ENCODE measurements at places on chromosomes 12 and 14.

GRCh38 chr12:101004898-101005297 lies 205.1 kb downstream of the SLC5A8 start:
- no peak for DNase-seq

DNA sequence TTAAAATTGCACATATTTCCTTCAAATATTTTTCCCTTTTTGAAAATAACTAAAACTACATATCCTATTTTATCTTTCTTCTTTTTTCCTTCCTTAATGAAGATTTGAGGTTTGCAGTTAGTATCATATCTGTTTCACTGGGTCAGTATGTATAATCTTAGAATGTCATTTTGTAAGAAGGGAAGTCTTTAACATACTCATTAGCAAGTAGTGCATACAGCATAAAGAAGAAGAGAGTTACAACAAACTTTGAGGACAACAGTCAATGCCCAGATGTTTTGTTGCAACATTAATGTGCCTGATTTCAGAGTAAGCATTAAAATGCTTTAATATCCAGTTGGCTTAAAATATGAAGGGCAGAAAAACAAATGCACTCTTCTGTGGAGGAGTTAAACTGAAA lies 176.9 kb upstream of the FBXO33 start:
- DNase-seq = no peak

- no peak for DNase-seq
Observed at GRCh38 chr12:2140858-2141519, 88.2 kb downstream of the CACNA1C start.

GRCh38 chr12:64780531-64781279 lies 21.5 kb upstream of the GNS start:
- DNase-seq = no peak

DNA sequence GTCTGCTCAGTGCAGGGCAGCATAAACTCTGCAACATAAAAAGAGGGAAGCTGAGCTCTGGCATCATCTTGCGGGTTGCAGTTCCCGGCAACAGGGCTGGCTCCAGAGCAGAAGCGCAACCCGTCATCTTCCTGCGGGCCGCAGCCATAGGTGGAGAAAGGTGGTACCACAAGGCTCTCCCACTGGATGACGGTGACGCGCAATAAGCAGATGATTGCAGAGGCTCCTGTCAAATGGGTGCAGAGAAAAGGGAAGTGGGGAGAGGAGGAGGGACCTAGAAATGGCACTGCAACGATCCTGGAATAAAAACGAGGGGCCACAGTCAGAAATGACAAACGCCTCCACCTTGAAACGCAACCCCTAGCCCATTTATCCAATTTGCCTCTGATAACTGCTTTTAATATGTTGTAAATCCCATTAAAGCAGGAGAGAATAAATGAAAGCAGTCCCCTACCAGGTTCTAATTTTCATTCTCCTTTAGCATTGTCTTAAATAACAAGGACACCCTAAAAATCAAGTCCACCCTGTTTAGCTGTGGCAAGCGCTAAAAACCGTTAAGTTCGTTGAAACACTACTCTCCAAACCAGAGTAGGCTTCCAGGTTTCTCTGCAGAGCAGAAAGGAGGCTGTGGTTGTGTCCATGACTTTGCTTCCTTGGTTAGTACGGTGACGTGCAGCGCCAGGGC lies 30.9 kb upstream of the TUBA1C start:
- DNase-seq = no peak

DNA sequence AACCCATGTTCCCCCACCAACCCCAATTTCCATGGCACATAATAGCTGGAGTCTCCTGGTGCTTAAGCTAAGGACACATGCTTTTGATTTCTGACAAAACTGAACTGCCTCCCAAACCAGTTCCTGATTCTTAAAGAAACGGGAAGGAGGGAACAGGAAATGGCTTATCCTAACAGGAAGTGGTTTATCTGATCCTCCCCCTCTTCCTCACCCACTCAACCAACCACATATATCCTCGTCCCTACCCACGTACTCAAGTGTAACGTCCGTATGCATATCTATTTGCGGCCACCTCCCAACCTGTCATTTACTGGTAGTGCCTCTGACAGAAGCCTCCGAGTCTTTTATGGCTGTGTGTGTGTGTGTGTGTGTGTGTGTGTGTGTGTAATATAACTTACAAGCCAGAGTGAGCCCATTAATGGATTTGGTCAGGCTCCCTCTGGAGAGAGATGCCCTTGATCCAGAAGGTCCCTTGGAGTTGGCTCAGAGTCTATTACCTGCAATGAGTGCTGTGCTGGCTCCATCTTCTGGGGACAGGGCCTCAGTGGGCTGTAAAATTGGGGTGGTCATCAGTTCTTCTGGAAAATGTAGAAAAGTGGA lies 7.7 kb downstream of the DAZAP2 start:
- DNase-seq = no peak

- peak; percentile 57 for DNase-seq
Observed at GRCh38 chr14:34554540-34555250, 15.2 kb upstream of the EAPP start.

GRCh38 chr12:46430340-46430948 lies 57.9 kb upstream of the SLC38A2 start:
- no peak for DNase-seq

GRCh38 chr12:65182012-65182739 lies 12.8 kb downstream of the LEMD3 start:
- no peak for DNase-seq

- DNase-seq = no peak
Observed at GRCh38 chr14:77276295-77276935, 5.4 kb upstream of the NGB start.

DNA sequence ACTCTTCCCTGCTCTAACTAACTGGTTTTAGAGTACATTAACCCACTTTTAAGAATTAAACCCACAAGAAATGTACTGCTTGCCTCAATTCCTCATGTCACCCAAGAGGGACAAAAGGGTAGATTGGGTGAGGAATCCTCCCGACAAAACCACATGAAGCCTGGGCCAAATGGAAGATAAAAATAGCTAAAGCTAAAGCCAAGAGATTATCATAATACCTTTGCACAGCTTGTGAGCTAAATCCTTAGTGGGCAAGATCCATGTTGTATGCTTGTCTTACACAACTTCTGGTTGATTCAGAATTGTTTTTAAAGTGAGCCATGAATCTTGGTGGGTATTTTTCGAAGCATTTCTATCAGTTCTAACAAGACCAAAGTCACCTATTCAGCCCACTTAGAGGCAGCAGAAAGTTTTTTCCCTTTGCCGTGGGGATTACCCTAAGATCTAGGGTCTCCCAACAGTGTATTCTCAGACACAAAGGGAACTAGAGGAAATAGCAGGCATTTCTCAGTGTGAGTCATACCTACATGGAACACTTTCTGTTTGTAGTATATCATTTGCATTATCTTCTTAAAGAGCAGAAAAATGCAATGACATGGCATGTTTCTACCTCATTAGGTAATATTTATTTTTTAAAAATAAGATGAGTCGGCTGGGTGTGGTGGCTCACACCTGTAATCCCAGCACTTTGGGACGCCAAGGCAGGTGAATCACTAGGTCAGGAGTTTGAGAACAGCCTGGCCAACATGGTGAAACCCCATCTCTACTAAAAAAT lies 616.6 kb downstream of the KCNH5 start:
- peak; percentile 20 for DNase-seq

- no peak for DNase-seq
Observed at GRCh38 chr14:54894995-54895394, 7.6 kb downstream of the GCH1 start.

DNA sequence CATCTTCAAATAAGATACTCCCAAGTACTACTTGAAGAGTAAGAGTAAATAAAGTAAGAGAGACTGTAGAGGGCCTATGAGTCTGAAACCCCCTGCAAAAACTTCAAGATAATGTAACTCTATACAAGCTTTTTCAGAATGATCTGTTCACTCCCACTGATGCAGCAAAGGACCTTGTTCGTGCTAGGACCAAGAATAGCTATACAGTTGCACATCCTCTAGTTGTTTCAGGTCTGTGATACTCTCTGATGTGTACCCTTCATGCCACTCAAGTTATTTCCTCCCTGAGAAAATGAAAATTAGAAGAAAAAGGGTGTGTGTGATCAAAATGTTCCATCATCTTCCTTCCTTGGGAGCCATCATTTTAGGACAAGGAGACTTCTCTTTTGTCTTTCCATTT lies 204.4 kb downstream of the ALX1 start:
- DNase-seq = no peak

DNA sequence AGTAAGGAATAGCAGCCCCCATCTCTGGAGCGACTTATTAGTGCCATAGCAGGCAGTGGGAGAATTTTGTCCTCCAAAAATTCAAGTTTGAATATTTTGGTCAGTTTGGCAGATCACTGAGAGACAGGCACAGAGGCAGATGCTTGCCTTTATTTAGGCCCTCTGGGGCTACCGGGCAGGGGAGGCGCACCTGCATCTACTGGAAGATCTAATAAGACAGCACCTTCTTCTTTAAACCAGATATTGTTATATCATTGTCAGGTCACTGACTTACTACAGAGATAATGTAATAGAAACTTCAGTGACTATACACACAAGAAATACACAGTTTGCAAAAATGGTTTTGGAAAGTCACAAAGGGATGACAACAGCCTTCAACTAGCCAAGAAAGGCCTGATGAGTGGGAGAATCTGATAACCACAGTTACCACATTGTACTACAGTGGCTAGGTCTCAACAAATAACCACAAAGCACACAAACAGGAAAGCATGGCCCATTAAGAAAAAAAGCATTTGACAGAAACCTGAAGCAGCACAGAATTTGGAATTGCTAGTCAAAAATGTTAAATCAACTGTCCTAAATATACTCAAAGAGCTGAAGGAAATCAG lies 56.8 kb downstream of the CDK17 start:
- no peak for DNase-seq

- peak; percentile 95 for DNase-seq
Observed at GRCh38 chr12:546920-547845, 87.4 kb downstream of the B4GALNT3 start.

- no peak for DNase-seq
Observed at GRCh38 chr14:54890788-54891187, 11.8 kb downstream of the GCH1 start.

GRCh38 chr12:13581031-13581430 lies 384.5 kb downstream of the EMP1 start:
- no peak for DNase-seq

DNA sequence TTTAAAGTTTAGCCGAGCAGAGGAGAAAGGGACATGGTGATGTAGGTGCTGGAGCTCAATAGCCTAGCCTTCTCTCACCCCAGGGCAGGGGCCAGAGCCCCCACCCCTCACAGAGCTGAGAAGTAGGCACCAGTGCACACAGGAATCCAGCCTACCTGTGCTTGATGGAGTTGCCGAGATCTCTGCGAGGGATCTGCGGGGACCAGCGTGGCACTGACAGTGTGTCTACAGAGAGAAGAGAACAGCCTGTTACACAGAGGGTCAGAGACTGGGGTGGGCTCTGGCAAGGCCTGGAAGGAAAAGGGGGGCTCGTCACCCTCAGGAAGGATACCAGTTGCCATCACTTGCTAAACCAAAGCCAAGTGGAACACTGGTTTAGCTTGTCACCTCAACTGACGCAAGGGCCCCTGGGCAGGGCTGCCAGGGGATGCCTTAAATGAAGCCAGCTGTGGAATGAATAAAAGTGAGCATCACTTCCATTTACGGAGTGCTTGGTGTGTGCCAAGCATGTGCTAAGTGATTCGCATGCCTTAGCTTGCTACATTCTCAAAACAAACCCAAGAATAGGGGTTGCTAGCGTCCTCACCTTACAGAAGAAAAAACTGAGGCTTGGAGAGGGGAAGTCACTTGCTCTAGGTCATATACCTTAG lies 220.8 kb upstream of the NOS1 start:
- DNase-seq = no peak

GRCh38 chr12:105026411-105026810 lies 40.3 kb downstream of the NOPCHAP1 start:
- no peak for DNase-seq

- DNase-seq = no peak
Observed at GRCh38 chr12:27456618-27457017, 10.1 kb downstream of the SMCO2 start.

DNA sequence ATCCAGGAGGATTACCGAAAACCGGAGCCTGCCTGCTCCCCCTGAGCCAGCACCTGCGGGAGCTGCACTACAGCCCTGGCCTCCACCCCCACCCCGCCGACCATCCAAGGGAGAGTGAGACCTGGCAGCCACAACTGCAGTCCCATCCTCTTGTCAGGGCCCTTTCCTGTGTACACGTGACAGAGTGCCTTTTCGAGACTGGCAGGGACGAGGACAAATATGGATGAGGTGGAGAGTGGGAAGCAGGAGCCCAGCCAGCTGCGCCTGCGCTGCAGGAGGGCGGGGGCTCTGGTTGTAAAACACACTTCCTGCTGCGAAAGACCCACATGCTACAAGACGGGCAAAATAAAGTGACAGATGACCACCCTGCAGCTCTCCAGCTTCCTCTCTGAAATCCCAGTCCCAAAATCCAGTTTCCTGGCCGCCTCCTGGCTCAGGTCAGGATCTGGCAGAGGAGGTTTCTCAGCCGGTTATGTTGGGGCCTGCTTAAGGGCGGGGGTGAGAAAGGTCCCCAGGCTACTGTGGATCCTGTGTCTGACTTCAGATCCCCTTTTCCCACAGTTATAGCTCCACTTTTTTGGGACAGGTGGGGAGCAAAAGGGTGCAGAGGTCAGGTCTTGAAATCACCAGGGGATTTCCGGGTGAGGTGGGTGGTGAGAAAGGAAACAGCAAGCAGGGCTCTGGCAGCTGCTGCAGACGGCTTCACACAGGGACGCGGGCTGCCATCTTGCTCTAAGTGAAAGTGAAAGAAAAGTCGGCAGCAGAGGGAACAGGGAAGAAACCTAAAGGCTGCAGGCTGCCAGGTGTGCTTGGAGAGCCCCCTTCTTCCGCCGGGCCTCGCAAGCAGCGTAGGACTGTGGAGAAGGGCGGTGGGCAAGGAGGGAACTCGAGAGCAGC lies at the start of gene TAPBPL:
Gene TAPBPL (plus strand): TSS at position 695 of the 897 bp plus-strand sequence. CDS start 207 bp downstream, outside the sequence.
- no peak for DNase-seq

DNA sequence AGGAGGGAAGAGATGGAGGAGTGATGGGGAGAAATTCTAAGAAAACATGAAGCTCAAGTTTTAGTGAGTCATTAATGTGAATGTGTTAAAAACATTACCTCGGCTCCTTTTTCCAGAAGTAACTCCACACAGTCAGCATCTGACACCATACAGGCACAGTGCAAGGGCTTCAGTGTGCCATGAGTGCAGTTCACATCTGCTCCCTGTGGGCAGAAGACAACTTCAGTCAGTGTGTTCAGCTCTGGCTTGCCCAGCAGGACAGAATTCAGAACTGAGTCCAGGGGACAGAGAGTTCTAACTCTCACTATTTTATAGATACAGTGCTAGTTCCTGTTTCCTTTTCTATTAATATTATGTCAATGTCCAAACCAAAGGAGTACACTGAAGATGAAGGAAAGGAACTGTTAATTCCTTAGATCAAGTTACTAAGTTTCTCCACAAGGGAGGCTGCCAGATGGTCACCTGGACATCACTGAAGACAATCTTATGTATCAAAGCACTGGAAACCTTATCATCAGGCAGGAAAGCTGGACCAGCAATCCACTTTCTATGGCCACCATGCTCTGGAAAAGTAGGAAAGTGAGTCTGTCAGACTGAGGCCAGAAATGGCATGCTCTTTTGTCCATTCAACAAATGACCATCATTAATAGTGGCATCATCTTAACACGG lies 6.1 kb downstream of the ASB8 start:
- DNase-seq = no peak

DNA sequence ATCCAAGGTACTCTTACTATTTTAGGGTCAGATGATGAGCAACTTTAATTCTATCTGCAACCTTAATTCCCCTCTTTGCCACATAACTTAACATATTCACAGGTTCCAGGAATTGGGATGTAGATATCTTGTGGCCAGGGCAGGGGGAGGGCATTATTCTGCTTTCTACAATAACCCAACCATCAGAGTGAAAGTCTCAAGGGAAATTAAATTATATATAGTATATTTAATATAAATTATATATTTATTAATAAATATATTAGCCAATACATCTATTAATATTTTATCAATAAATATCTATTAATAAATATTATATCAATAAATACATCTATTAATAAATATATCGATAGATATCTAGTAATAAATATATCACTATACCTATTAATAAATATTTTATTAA lies 11.7 kb upstream of the RAB21 start:
- DNase-seq = no peak

Data from D721Med (cell line).